ENCODE measurements at places on chromosomes 16 and 17.

DNA sequence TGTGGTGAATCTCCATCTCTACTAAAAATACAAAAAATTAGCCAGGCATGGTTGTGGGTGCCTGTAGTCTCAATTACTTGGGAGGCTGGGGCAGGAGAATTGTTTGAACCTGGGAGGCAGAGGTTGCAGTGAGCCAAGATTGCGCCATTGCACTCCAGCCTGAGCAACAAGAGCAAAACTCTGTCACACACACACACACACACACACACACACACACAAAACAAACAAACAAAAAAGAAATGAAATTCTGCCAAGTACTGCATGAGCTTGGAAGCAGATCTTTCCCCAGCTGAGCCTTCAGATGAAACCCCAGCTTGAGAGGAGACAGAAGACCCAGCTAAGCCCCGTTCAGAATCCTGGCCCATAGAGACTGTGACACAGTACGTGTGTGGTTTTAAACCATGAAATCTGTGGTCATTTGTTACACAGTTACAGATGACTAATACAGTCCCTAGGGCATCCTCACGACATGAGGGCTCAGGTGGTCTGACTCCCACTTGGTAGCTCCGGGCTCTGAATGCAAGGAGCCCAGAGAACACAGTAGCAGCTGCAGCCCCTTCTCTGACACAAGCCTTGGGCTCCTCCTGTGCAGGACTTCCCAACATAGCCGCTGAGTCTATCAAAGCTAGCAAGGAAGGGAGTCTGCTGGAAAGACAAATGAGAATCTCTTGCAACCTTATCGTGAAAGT, 132.8 kb downstream of the SEC14L1 start:
- DNase-seq = no peak

DNA sequence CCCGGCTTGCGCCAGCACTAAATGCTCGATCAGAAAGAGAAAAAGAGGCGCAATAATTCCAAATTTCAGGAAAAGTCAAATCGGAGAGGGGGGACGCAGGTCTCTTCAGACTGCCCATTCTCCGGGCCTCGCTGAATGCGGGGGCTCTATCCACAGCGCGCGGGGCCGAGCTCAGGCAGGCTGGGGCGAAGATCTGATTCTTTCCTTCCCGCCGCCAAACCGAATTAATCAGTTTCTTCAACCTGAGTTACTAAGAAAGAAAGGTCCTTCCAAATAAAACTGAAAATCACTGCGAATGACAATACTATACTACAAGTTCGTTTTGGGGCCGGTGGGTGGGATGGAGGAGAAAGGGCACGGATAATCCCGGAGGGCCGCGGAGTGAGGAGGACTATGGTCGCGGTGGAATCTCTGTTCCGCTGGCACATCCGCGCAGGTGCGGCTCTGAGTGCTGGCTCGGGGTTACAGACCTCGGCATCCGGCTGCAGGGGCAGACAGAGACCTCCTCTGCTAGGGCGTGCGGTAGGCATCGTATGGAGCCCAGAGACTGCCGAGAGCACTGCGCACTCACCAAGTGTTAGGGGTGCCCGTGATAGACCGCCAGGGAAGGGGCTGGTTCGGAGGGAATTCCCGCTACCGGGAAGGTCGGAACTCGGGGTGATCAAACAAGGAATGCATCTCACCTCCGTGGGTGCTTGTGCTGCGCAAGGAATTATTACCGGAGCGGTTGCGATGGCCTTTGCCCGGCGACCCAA, 4.0 kb upstream of the DLX4 start:
- DNase-seq = no peak

DNA sequence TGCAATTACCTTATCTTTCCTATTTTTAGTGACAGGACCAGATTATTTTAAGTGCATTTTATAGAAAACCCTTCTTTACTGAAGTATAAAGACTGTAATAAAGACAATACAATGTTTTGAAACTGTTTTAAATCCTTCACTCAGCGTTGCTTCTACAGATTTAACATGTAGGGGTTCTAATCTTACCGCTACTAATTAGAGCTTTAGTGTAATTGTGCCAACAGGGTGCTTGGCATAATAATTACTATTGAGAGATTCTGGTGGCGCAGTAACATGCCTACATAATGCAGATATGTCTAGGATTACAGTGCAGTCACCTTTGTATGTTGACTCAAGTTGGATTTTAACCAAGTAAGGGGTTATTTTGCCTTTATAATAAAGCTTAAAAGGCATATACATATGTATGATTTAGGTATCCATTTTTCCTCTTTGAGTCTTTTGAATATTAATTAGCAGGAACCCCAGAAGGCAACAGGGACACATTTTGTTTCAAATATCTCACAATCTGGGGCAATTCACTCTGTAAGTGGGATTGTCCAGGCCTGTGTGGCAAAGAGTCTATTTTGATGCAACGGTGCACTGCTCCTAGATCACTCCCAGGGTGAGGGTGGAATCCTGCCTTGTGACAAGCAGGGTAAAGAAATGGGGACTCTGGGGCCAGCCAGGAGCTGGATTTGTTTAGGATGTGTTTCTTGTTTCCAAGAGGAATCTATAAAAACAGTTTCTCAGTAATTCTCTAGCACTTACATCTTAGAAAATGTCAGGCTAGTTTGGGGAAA, 604.7 kb upstream of the SALL1 start:
- no peak for DNase-seq

DNA sequence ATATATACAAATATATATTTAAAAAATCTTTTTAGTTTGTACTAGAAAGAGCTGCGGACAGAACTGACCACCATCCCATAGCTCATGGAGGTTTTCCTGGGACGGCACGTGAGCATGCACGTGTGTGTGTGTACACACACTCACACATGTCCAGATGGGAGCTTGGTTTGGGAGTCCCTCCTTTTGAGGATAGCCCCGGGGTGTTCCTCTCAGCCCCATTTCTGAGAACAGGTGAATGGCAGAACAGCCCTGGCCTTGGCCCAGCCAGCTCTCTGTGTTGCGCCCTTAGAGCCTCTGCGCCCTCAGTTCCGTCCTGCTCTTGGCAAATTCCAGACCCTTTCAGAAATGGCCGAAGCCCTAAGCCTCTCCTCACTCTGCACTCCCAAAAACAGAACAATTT, 70.1 kb downstream of the AMFR start:
- no peak for DNase-seq

DNA sequence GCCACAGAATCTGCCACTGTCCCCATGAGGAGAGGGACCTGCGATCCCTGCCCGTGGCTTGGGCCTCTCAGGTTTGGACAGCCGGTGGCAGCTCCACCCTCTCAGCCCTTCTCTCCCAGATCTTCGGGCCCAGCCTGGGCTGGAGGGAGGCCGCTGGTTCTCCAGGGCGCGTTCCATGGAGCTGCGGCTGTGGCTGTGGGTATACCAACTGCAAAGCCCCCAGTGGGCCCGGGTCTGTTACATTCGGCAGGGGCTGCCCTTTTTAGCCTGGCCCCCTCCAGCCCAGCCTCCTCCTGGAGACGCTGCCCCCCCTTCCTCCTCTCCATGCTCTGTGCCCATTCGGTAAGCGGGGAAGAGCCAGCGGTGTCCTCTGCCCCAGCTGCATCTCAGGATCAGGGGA, 64.7 kb upstream of the ZNF469 start:
- no peak for DNase-seq

DNA sequence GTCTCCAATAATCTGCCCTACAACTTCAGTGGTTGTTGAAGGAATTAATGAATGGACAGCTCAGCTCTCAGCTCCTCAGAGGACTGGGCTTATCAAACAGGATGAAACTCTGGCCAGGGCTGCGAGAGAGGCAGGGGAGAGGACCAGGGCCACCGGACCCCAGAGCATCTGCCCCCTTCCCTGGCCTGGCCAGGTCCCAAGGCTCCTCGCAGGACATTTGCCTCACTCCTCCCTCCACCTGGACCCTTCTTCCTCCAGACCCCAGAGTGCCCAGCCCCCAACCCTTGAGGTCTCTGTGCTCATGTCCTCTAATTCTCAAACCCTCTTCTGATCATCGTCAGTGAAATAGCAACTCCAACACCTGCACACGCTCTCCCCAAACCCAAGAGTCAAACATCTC, 3.7 kb downstream of the CD300C start:
- no peak for DNase-seq

- DNase-seq = no peak
These were observed 499.0 kb downstream of the MAF start for GRCh38 chr16:79101491-79101890.

DNA sequence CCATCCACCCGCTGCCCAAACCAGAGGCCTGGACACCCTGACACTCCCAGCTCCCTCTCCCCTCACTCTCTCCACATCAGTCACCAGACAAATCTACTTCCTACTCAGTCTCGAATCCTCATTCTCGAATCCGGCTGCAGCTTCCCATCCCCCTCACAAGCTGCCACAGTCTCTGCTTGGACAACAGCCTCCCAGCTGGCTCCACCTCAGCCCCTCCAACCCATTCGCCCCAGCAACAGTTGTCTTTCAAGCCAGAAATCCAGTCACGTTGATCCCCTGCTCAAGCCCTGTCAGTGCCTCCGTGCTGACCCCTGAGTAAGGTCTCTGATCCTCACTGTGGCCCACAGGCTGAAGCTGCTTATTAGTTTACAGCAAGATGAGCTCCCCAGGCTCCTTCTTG, 44.2 kb upstream of the MTSS2 start:
- no peak for DNase-seq

DNA sequence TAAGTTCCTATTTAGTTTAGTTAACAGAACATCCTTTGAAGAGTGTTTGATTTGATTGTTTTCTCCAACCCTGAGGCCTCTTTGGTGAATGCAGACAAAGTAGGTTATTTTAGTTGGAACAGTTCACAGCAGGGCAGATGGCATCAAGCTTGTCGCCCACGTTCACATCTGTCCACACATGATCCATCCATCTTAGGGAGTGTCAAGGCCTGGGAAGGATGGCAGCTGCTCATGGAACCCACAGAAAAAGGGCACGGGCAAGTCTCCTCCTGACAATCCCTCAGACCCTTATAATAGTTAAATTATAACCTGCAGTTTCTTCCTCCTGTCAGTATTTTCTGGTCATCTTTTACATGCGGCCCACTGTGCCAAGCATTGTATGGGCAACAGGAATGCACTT, 60.2 kb downstream of the KNOP1 start:
- DNase-seq = no peak

GRCh38 chr17:57506774-57507127, 238.3 kb downstream of the CCDC182 start:
- no peak for DNase-seq

- DNase-seq = no peak
These were observed 7.0 kb upstream of the FAAP100 start for GRCh38 chr17:81558941-81559806.

DNA sequence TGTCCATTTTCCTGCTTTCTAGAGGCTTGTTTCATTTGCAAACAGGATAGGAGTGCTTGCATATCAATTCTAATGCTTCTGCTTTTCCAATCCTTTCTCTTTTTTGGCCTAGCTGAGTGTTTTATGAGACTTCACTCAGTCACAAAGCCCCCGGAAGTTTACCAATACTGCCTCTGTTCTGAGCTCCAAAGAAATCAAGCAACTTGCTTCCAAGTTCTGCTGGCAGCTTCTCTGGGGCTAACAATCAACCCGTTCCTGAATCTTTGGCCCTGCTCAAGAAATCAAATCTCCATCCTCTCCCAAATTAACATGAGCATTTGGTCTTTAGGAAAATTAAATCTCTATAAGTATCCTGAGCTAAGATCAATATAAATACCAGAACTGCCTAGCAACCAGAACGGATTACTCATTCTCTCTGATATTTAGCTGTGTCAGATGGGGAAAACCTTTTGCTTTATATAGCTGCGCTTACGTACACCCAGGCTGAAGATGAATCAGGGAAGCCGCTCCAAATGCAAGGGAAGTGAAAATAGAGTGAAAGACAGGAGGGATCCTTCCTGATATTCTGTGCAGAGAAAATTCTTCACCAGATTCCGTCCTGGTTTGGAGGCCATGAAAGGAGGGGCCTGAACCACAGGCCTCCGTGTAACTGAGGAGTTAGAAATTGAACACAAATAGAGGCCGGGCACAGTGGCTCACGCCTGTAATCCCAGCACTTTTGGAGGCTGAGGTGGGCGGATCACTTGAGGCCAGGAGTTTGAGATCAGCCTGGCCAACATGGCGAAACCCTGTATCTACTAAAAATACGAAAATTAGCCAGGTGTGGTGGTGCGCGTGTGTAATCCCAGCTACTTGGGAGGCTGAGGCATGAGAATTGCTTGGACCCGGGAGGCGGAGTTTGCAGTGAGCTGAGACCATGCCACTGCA, 23.3 kb upstream of the GRB2 start:
- no peak for DNase-seq

DNA sequence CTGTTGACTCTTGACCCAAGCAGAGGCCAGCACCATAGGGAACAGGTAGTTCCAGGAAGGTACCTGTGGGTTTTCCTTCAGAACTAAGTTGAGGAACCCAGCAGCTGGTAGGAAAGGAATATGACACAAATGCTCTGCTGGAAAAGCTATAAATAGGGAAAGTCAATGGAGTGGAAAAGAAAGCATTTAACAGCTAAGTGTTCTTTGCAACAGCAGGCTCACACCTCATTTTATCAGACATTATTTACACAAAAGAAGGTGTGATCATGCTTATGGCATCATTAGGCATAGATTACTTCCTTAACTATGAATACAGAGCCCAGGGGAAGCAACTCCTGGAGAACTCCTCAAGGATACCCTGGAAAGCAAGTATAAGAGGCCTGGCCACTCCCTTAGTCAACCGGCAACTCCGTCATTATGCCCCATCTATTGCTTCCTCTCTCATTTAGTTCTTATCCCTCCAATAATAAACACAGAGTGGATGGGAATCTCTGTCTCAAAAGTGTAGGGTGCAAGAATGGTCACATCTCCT, 128.1 kb downstream of the HS3ST2 start:
- no peak for DNase-seq

GRCh38 chr17:41717408-41718286, 5.5 kb downstream of the GAST start:
- DNase-seq = no peak

DNA sequence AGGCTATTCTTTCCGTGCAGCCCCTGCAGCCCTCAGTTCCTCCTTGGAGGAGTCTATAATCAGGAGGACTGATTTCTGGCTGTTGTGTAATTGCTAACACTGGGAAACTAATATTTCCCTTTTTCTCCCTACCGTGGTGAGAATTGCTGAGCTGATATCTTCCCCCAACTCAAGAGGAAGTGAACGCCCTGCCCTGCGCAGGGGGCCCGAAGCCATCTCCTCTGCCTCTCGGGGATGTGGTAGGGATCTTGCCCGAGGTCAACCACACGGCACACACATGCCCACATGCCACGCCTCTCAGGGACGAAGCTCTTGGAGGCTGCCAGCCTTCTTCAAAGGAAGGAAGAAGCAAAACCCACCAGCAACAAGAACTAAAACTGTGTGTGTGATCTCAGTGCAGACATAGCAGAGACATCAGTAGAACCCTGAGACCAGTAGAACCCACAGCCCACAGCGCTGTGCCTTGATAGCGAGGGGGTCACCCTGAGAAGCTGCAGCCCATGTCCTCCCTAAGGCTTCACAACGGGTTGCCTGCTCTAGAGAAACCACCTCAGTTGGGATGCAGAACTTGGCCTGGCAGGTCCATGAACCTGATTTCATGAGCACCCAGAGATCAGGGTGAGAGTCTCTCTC, 8.9 kb upstream of the ULK2 start:
- peak; percentile 88 for DNase-seq

GRCh38 chr16:81189100-81189664, 49.3 kb upstream of the BCO1 start:
- no peak for DNase-seq

GRCh38 chr17:17434477-17434876, 42.3 kb upstream of the MED9 start:
- no peak for DNase-seq
